ENCODE measurements at places on chromosomes 11 and 22.

- no peak for DNase-seq
Measured at GRCh38 chr11:59600636-59601035, 14.9 kb downstream of the OSBP start.

DNA sequence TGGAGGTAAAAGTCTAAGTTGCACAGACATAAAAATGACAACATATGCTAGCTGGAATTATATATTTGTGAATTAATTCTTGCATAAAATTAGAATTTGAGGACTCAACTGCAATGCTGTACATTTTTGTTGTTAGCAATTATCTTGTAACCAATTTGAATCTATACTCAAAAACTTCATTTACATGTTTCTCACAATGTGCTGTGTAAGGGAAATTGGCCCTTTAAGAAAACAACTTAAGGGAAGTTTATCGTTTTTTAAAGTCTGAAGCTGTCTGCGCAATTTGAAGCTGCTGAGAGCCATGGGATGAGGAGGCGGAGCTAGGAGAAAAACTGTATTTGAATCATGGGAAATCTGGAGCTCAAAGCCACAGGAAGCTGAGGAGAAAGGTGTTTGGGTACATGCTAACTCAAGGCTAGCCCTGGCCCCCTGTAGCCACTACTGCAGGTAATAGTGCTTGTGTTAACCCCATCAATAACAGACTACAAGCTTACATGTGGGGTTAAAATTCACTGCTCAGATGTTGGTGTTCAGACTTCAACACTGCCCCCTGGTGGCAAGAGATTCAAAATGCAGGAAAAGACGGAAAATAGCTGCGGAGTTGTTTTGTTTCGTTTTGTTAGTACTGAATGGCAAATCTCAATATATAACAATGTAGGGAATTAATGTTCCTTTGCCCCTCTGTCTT, 126.1 kb downstream of the BRD1 start:
- DNase-seq, result no peak

- no peak for DNase-seq
Measured at GRCh38 chr11:32184041-32184722, 93.3 kb downstream of the RCN1 start.

GRCh38 chr11:83568516-83568915, 282.3 kb upstream of the CCDC90B start:
- DNase-seq, result no peak

DNA sequence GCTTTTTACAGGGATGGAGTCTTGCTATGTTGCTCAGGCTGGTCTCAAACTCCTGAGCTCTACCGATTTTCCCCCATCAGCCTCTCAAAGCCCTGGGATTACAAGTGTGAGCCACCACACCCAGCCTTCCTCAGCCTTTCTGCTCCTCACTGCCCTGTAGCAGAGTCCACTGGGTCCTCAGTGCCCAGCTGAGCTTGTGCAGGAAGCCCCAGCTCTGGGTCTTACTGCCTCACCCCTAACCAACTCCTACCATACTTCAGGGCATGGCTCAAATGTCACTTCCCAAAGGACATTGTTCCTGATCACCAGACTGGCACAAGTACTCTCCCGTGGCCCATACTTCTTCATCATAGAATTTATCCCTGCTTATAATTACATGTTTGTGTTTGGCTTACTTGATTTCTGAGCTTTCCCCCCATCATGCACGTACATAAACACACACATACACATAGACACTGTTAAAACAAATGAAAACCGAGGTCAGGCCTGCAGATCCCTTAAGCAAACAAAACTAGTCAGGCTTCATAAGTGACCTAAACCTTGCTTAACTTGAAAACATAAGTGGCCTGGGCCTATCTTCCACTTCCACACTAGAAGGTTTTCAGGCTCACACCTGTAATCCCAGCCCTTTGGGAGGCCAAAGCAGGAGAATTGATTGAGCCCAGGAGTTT, 14.0 kb upstream of the SLC43A3 start:
- no peak for DNase-seq

- no peak for DNase-seq
Measured at GRCh38 chr11:74971424-74971823, 17.3 kb upstream of the NEU3 start.

DNA sequence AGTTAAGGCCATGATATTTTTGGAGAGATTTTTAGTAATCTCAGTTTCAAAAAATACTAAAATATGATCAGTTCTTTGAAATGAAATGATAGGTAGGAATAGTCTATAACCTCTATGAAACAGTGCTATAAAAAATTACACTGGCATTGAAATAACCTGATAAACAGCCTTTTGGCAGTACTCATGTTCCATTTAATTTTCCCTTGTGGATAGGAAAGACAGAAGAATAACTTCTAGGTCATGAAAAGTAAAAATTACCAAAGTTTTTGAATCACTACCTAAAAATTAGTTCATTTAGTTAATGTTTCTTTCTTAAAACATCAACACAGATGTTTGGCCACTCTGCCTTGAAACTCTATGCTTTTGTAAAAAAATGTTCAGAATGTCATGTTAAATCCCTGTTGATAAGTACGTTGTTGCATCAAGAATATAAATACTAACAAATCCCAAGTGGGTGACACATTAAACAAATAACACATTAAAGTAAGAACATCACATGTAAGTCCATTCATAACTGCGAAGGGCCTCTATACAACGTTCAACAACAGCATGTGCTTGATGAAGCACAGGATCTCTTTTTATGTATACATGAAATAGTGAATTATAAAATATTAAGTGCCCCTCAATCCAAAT, 290.2 kb downstream of the SWAP70 start:
- DNase-seq, result no peak

GRCh38 chr11:396948-397548, 3.0 kb downstream of the PKP3 start:
- DNase-seq, result no peak
